ENCODE measurements at places on chromosomes 1 and 21. TPM values are rescaled to one million over a fixed set of nuclear protein-coding genes. Genes with fewer than 3 reads are reported as not detected.

DNA sequence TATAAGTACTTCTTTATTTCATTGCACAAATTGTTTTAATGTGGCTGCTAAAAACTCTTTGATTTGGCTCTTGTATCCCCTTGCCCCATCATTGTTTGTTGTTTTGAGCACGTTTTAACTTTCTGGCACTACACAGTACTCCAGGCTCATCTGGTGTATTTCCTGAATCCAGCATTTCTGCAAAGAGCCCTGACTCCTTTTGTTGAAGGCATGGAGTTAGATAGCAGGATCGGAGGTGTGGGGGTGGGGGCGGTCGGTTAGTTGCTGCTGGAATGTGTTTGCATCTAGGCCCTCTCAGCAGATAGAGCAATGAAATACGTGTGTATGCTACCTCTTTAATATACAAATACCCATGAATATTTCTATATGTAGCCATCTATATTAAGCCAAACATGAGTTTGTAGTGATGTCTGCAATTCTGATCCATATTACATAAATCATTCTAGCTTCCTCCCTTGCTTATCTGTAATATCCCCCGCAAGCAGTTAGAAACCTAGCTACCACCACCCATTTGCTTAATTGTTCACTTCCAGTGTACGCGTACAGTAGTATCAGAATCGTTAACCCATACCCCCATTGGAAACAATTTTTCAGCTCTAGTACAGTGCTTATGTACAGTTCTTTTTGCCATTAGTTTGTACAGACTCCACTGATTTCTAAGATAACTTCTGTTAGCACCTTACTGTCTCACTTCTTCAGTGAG, 106.0 kb downstream of the NOS1AP start:
- no peak for DNase-seq

DNA sequence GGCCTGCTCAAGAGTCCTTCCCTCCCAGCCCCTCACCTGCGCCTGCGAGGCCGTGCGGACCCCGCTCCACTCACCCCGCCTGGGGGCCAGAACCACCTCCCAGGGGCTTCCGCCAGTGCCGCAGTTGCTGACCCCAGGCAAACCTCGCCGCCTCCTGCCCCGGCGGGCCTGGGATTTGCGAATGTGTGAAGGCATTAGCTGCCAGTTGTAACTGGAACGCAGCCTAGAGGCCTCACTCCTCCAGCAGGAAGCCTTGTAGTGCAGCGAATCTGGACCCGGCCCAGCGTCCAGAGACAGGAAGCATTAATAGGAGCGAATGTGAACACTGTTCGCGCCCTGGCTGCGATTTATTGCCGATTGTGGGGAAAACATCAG, 140.9 kb upstream of the ARHGEF16 start:
- peak; percentile 87 for DNase-seq

DNA sequence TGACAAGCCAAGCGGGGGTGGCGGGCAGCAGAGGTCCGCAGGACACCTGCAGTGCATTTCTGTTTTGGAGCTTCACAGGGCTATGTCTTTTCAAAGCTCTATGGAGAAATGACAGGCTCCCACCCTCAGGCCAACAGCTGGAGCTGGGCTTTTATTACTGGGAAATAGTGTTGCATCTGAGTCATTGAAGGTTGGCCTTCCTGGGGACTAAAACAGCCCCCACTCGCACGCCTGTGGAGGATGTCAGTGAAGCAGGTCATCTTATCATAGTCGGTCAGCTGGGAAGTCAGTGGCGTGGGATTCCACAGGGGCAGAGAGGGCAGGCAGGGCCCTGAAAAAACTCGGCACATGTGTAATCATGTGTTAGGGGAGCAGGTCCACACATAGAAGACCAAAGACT, 55.3 kb downstream of the NTPCR start:
- no peak for DNase-seq

DNA sequence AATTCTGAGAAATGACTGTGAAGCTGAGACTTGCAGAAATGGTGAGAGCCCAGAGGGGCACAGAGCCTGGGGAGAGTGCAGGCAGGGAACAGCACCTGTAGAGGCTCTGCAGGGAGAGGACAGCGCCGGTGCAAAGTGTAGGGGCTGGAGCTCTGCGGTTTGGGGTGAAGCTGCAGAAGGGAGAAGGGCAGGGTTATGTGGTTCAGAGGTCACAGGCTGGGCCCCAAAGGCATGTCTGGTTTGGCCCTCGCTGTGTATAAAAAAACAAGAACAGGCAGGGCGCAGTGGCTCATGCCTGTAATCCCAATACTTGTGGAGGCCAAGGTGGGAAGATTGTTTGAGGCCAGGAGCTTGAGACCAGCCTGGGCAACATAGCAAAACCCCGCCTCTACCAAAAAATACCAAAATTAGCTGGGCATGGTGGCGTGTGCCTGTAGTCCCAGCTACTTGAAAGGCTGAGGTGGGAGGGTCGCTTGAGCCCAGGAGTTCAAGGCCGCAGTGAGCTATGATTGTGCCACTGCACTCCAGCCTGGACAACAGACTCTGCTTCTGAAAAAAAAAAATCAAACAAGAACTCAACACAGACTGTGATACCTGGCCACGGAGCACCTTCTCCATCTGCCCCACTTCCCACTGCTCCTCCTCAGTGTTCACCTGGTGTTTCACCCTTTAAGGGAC, 29.1 kb downstream of the SERINC2 start:
- DNase-seq, result no peak

DNA sequence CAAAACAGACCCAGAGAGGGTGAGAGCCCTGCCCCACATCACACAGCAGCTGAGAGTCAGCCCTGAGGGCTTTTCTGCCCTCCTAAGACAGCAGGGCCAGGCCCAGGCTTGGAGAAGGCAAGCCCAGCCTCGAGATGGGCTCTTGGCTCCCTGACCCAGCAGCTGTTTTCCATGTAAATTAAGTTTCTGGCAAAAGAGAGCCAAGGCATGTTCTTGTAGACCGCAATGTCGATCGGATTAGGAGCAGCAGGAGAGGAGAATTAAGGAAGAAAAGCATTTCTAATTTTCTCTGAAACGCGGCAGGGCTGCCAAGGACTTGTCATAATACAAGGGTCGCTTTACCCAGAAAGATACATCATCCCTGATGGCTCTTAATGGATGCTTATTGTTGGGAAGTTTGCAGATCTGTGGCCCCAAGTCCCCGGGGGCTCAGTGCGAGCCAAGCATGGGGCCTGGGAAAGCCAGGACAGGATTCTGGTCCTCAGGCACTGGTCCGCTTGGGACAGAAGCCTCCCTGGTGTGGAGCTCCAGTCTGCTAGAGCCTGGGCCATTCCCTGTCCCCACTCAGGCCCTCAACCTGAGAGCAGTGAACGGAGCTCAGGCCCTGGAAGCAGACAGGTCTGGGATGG, 62.8 kb downstream of the DMRTB1 start:
- peak; percentile 69 for DNase-seq

GRCh38 chr21:37907076-37907475, 9.2 kb downstream of the KCNJ6 start:
- no peak for DNase-seq

The TSPEAR gene
- polyA plus RNA-seq, result 4.4 TPM

All from right lung (tissue), 10 donors.